A549 treated with RU486 at 1 μM for 4 hours (cell line): ENCODE measurements at places on chromosomes 7 and 10. TPM values are rescaled to one million over a fixed set of nuclear protein-coding genes. Genes with fewer than 3 reads are reported as not detected.

Gene SLC4A2
- total RNA-seq: 182 to 287 TPM (median 275 TPM) in 5 replicates

Gene AKR1C4
- total RNA-seq: 0.10 to 0.41 TPM (median 0.30 TPM) in 5 replicates

Gene PPP1R3C
- total RNA-seq: 8.2 to 14.6 TPM (median 13.5 TPM) in 5 replicates

Gene ZNF365
- 0.92 to 1.2 TPM (median 0.94 TPM) in 5 replicates for total RNA-seq

Gene NRBF2
- 19.5 to 27.8 TPM (median 21.3 TPM) in 5 replicates for total RNA-seq

Gene PALD1
- 5.0 to 7.9 TPM (median 7.1 TPM) in 5 replicates for total RNA-seq

Gene GNB2
- total RNA-seq: 163 to 268 TPM (median 240 TPM) in 5 replicates

Gene TAS2R41
- total RNA-seq: not detected in 5 replicates

Gene UCMA
- not detected in 5 replicates for total RNA-seq

Gene CDC14C
- not detected in 5 replicates for total RNA-seq

Gene NMT2
- total RNA-seq: 22.7 to 31.2 TPM (median 27.3 TPM) in 5 replicates

Gene MGAM2
- total RNA-seq: 0.02 TPM in 1 of 5 replicates, not detected in the others

Gene C10orf62
- total RNA-seq: not detected in 5 replicates

Gene GPR146
- 1.7 to 2.8 TPM (median 1.9 TPM) in 5 replicates for total RNA-seq

Gene COL13A1
- total RNA-seq: 0.23 to 0.35 TPM (median 0.29 TPM) in 5 replicates

Gene NPFFR1
- total RNA-seq: 0.01 TPM in 1 of 5 replicates, not detected in the others

Gene OLAH
- total RNA-seq: 0.05 TPM in 1 of 5 replicates, not detected in the others

Gene GPNMB
- 1.7 to 3.3 TPM (median 2.6 TPM) in 5 replicates for total RNA-seq

Gene DNAH11
- 0.04 to 0.41 TPM (median 0.23 TPM) in 5 replicates for total RNA-seq

Gene SPDYE1
- not detected in 5 replicates for total RNA-seq

Gene ABCB1
- 0.08 to 0.47 TPM (median 0.19 TPM) in 4 of 5 replicates, not detected in the other for total RNA-seq

Gene RET
- total RNA-seq: 0.48 to 1.1 TPM (median 0.76 TPM) in 5 replicates

Gene SORBS1
- total RNA-seq: 0.32 to 0.69 TPM (median 0.54 TPM) in 5 replicates

Gene SEC24C
- 46.0 to 59.3 TPM (median 57.7 TPM) in 5 replicates for total RNA-seq

Gene HYAL4
- not detected in 5 replicates for total RNA-seq

Gene NUTM2B
- 0.08 to 0.40 TPM (median 0.29 TPM) in 5 replicates for total RNA-seq

Gene GPER1
- total RNA-seq: 0.53 to 1.1 TPM (median 0.82 TPM) in 5 replicates

Gene KEL
- not detected in 5 replicates for total RNA-seq

Gene ANKRD2
- 2.8 to 6.8 TPM (median 4.4 TPM) in 5 replicates for total RNA-seq

Gene RSPH10B2
- 0.15 to 0.16 TPM in 2 of 5 replicates, not detected in the others for total RNA-seq

Gene TBXAS1
- total RNA-seq: 9.6 to 12.9 TPM (median 11.4 TPM) in 5 replicates

Gene BMPER
- 6.3 to 8.6 TPM (median 7.3 TPM) in 5 replicates for total RNA-seq

Gene NFE2L3
- total RNA-seq: 7.9 to 12.2 TPM (median 10.1 TPM) in 5 replicates

Gene STEAP1
- 9.8 to 17.7 TPM (median 13.9 TPM) in 5 replicates for total RNA-seq

Gene WNT16
- 0.02 TPM in 1 of 5 replicates, not detected in the others for total RNA-seq

Gene ABCB4
- not detected in 5 replicates for total RNA-seq

Gene LAMB4
- 0.07 to 0.57 TPM (median 0.22 TPM) in 4 of 5 replicates, not detected in the other for total RNA-seq

Gene ACTR3C
- total RNA-seq: not detected in 5 replicates

Gene IDI2
- total RNA-seq: 0.09 TPM in 1 of 5 replicates, not detected in the others

Gene MBL2
- total RNA-seq: not detected in 5 replicates

Gene MKX
- total RNA-seq: not detected in 5 replicates

Gene PDE1C
- total RNA-seq: 3.7 to 5.5 TPM (median 4.7 TPM) in 5 replicates

Gene SKAP2
- total RNA-seq: 15.5 to 22.0 TPM (median 19.0 TPM) in 5 replicates

Gene CNTNAP2
- total RNA-seq: 0.02 to 0.03 TPM (median 0.02 TPM) in 3 of 5 replicates, not detected in the others

Gene ZNF736
- total RNA-seq: not detected in 5 replicates

Gene NUDT13
- 1.8 to 3.0 TPM (median 2.3 TPM) in 5 replicates for total RNA-seq

Gene WDR37
- 7.5 to 8.2 TPM (median 8.0 TPM) in 5 replicates for total RNA-seq

Gene SH2D4B
- not detected in 5 replicates for total RNA-seq
